Astrocyte of the hippocampus (primary cell): ENCODE measurements at places on chromosomes 2 and 18.
A peak's percentile ranks its signal among the peaks of the same experiment; 100 is the strongest.

GRCh38 chr2:142041105-142041504, 89.7 kb downstream of the LRP1B start:
- peak; percentile 87 for DNase-seq

DNA sequence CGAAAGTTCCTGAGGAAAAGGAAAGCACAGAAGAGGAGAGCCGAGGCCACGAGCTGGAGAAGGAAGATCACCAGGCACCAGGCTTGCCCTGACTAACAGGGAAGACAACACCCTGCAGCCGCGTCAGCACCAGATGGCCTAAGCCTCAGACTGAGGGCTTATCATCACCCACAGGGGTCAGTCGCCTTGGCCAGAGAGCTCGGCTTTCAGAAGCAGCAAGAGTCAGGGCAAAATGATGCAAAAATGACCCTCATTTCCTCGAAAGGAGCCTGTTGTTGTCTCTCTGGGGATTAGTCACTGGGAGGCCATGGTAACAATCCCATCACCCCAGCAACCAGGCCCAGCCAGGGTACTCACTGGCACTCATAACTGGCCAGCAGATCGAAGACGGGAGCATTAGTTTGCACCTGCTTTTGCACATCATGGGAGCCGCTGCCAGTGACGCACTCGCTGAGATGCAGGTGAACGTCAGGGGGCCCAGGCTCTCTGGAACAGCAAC, 42.7 kb upstream of the ZFP36L2 start:
- DNase-seq: peak; percentile 80

- no peak for DNase-seq
These were observed 86.4 kb downstream of the NCOA1 start for GRCh38 chr2:24577481-24577880.

DNA sequence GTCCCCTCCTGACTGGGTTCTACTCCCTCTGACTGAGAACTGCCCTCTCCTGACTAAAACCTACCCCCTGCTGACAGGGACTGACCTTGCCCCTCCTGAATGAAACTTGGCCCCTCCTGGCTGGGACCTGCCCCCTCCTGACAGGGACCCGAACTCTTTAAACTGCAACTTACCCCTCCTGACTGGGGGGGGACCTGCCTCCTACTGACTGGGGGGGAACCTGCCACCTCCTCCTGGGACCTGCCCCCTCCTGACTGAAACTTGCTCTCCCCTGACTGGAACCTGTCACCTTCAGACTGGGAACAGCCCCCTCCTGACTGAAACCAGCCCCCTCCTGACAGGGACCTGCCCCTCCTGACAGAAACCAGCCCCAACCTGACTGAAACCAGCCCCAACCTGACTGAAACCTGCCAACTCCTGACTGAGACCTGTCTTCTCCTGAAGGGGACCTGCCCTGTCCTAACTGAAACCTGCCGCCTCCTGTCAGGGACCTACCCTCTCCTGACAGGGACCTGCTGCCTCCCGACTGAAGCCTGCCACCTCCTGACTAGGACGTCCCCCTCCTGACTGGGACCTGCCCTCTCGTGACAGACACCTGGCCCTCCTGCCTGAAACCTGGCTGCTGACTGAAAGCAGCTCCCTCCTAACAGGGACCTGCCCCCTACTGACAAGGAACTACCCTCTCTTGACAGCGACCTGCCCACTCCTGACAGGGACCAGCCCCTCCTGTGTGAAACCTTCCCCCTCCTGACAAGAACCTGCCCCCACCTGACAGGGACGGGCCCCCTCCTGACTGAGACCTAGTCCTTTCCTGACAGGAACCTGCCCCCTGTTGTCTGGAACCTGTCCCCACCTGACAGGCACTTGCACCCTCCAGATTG, 87.1 kb downstream of the PXDN start:
- DNase-seq: no peak

DNA sequence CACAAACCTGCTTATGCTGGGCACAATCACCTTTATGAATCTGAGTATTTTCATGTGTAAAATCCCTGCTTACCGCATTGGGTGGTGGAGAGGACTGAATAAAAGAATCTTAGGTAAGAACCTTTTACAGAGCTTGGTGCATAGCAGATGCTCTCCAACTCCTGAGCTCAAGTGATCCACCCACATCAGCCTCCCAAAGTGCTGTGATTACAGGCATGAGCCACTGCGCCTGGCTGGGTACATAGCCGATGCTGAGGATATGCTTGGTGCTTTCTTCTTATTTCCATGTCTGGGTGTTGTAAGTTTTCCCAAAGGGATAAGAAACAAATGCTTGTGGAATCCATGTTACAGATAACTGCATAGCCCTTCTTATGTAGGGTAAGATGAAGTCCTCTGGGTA, 244.3 kb upstream of the PXDN start:
- no peak for DNase-seq

- DNase-seq: no peak
These were observed 69.8 kb downstream of the DHRS9 start for GRCh38 chr2:169139145-169139544.

- no peak for DNase-seq
These were observed 75.6 kb downstream of the ZBTB7C start for GRCh38 chr18:48333563-48333962.

GRCh38 chr18:22152093-22152492, 17.3 kb upstream of the GATA6 start:
- DNase-seq: peak; percentile 4

- no peak for DNase-seq
These were observed 68.6 kb upstream of the COL5A2 start for GRCh38 chr2:189248141-189248540.

DNA sequence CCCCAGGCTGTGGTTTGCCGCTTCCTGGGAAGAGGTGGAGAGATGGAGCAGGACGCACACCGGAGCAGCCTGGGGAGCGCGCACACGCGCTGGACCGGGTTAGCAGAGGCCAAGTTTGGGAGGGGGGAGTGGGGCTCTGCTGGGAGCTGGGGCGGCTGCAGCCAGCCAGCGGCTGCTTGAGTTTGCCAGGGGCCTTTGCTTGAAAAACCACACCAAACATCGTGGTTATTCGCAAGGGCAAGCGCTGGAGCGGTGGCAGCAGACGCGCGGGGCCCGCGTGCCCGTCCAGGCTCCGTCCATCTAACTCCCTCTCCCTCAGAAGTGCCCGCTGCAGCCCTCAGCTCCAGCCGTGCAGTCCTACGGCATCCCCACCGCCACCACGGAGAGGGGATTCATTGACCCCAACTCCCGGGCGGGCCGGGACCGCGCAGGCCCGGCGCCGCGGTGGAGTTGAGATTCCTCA, 4.6 kb downstream of the PTGR3 start:
- peak; percentile 67 for DNase-seq

GRCh38 chr2:101147971-101148370, 3.2 kb downstream of the TBC1D8 start:
- DNase-seq: no peak

DNA sequence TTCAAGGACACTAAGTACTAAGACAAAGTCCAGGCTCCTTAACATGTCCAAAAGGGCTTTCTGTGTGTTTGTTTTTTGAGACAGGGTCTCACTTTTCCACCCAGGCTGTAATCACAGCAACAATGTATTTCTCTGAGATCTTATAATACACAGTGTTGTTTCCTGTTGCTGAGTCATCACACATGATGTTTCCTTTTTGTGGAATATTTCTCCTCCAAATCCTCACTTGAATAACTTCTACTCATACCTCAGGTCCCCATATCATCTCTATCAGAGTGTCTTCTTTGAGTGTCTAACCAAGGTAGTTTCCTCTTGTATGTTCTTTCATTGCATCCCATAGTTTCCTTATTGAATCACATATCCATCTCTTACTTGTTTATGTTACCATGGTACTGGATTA, 632.0 kb upstream of the PIK3C3 start:
- DNase-seq: peak; percentile 10

DNA sequence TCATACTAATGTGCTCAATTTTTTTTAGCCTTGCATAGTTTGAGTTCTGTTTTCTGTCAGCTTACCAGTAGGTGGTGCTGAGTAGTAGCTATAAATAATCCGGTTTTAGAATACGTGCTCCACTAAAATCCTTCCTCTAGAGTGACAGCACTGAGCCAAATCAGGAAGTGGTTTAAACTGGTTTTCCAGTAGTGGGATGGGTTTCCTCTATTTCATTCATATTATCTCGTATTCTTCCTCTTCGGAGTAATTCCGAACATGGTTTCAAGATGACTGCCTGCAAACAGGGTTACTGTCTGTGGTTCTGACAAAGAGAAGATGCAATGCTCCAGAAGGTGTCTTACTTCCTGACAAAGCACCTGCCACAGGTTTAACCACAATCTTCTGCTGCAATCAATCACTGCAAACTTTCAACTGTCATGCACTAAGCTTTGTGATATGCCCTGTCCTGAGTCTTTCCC, 496.9 kb upstream of the VRK2 start:
- DNase-seq: peak; percentile 23

DNA sequence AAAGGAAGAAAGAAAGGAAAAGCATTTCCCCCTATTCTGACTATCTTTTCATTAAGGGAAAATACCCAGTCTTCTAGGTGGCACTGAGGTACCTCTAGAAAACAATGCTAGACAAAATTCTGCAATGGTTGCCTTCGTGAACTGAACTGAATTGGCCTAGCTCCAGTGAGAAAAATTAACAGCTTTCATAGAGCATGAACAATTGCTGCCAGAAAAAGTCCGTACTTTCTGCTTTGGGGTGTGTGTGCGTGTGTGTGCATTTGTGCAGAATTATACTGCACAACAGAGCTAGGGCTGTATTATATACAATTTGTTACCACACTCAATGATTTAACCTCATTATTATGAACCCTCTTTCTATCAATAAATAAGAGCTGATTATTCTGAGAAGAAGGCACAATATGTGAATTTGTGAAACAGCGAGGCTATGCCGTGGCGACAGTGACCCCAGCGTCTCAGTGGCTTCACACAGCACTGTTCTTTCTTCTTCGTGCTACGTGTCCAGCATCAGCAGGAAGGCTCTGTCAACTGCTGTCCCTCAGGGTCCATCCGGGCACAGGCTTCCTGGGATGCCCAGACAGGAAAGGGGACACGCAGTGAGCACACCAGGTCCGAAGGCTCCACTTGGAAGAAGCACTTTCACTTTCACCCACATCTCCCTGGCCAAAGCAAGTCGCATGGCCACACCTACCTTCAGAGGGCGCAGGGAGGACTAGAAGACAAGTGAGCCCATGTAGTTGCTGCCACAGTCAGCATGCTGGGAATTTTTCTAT, 47.5 kb downstream of the PTGR3 start:
- no peak for DNase-seq

DNA sequence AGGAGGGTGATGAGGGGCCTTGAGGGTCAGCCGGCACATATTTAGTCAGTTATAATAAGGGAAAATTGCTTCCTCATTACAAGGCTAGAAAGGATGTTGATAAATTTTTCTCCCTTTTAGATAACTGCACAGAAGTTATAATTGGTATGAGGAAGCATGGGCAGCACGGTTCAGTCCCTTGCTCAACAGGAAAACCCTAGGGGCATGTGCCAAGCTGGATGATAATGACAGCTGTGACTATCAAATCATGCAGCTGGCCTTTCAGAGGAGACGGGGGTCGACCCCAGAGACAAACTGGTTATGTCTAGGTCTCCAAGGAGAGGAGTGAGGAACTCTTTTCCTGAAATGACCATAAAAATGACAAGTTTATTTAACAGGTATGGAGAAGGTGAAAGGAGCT, 448.1 kb upstream of the VRK2 start:
- DNase-seq: no peak

- DNase-seq: peak; percentile 80
These were observed 1302.3 kb upstream of the CHAC2 start for GRCh38 chr2:52465287-52465686.

GRCh38 chr2:88066543-88066942, 1.1 kb upstream of the SMYD1 start:
- DNase-seq: no peak

DNA sequence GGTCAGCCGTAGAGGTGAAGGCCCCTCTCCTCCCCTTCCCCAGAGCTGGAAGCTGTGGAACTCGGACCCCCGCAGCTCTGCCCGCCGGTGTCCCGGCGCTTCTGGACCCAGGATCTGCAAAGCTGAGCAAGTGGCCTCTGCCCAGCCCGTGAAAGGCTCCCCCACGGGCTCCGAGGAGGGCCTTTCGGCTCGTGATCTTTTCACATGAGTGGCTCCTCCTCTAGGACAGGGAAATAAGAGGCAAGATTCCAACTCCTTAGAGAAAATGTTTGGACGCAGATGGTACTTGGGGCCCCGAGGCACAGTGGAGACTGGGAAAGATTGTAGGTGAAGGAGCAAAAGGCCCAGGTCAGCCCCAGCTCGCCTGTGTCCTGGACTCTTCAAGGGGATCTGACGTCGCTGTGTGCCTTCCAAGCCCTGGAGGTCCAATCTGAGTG, 48.2 kb upstream of the SP3 start:
- no peak for DNase-seq

- peak; percentile 73 for DNase-seq
These were observed 158.4 kb downstream of the SETBP1 start for GRCh38 chr18:44838971-44839666.

DNA sequence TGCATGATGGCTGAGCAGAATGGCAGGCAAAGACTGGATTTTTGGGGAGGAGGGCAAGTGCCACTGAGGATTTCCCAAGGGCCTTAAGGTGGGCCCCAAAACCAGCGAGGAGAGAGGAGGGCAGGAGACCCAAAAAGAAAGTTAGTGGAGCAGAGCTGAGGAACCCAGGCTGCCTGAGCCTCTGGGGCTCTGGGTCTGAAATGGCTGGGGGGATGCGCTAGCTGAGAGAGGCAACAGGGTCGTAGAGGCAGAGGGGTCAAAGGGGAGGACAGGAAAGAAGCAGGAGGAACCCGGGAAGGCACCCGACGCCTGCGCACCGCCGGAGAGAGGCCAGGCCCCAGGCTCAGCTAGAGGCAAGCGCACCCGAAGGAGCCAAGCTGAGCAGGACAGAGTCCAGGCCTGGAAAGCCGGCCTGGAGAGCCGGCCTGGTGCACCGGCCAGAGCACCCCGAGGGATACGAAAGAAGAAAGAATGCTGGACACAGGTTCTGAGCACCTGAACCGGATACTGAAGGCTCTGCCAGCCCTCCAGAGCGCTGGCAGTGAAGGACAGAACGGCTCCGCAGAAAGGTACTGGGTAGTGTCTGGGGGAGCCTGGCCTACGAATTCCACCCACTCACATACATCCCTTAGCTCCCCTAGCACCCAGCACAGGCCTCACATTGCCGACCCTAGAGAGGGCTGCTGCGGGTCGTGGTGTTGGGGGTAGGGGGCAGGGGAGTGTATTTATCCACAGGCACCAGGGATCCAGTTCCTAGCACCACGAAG, 39.5 kb upstream of the ATP6V1B1 start:
- no peak for DNase-seq

DNA sequence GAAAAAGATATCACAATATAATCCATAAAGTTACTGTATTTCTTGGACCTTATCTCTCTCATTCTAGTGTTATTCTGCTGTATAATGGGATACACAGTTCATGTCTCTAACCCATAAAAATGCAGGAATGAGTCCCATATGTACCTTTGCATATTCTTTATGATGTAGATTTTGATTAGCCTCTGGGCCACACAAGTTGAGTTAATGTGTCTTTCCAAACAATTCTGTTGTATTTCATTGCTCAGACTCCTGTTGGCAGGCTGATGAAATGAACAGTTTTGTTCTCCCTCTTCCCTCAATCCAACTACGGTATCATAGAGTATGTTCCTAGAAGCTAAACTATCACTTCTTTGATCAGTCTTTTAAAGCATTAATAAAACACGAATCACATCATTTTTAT, 113.2 kb upstream of the SATB2 start:
- DNase-seq: no peak
